Cortex of kidney (tissue), 1 donor: ENCODE measurements at places on chromosomes 6 and 20.

DNA sequence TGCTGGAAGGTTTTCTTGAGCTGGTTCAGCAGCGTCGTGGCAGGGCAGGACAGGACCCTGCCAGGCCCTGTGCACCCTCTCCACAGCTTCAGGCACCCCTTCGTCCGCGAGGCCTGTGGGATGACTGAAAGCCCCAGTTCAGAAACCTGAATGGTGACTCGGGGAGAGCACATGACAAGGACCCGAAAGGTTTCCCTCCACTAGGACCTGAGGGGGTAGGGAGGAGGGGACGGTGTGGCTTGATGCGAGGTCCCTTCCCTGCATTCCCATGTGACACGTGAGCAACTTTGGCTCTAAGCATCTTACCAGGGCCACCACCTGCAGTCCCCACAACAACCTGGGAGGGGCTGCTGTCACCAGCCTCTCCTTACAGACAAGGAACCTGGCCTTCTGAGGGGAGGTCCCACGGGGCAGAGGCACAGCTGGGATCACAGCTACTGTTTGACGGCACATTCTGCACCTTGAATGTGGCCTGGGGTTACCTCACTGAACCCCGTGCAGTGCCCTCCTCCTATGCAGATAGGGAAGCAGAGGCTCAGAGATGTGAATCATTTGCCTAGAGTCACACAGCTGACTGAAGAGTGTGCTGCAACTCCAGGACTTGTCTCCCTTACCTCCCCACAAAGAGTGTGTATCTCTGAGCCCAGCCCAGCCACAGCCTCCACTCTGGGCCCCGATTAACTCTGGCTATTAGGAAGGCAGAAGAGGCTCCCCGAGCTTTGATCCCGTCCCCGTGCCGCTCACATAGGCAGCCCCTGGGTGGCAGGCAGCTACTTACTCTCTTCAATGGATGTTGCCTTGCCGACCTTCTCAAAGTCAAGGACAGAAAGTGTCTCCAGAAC lies 84.6 kb downstream of the PTPN1 start:
- DNase-seq, result no peak

GRCh38 chr6:151440498-151440897 lies 11.4 kb downstream of the RMND1 start:
- no peak for DNase-seq

- no peak for DNase-seq
Observed at GRCh38 chr6:154800338-154800737, 67.1 kb downstream of the SCAF8 start.

DNA sequence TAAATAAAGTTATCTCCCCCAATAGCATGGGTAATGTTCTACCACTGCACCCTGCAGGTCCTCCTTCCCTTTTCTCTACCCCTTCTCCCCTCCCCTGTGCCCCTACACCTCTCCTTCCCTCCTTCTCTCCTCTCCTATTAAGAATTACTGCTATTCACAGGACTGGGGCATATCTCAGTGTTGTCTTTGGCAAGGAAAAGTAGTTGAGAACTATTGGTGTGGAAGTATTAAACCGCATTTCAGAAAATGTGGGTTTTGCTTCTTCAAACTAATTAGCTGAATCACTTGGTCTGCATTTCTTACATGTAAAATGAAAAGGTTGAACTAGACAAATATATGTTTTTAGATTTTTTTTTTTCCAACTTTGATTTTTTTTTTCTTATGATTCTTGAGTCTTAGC lies 296.3 kb downstream of the CDKAL1 start:
- DNase-seq, result no peak

DNA sequence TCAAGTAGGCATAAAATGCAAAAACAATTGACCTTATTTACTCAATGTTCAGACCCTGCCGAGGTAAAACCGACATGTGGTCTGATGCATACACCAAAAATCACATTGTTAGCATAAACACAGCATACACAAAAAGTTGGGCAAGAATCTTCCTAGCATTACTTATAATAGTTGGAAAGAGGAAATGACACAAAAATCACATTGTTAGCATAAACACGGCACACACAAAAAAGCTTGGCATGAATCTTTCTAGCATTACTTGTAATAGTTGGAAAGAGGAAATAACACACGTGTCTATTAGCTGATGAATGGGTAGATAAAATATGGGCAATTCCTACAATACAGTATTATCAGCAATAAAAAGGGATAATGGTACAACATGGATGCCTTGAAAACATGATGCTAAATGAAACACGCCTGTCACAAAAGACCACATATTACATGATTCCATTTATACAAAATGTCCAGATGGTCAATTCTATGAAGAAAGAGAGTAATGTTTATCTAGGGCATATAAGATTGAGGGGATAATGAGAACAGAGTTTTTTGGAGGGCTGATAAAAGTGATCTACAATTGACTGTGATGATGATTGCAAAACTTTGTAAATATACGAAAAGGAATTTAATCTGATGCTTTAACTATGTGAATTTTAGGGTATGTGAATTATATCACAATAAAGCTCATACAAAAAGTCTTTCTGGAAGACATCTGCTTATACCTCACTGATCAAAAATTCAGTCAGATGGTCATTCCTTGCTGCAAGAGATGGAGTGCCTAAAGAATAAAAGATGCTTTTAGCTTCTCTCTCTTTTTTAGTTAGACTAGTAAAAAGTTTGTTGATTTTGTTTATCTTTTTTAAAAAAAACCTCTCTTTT lies 1019.5 kb upstream of the CITED2 start:
- no peak for DNase-seq

DNA sequence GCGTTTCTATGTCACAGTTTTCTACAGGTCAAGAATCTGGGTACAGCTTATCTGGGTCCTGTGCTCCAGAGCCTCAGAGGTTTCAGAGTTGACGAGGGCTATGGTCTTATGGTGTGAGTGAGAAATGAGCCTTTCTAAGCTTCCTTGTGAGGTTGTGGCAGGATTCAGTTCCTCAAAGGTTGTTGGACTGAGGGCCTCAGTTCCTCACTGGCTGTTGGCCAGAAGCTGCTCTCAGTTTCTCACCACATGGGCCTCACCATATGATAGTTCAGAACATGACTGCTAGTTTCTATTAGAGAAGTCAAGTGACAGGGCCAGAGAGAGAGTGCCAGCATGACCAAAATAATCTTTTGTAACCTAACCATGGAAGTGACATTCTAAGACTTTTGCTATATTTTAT lies 96.1 kb downstream of the NUS1 start:
- DNase-seq, result no peak

DNA sequence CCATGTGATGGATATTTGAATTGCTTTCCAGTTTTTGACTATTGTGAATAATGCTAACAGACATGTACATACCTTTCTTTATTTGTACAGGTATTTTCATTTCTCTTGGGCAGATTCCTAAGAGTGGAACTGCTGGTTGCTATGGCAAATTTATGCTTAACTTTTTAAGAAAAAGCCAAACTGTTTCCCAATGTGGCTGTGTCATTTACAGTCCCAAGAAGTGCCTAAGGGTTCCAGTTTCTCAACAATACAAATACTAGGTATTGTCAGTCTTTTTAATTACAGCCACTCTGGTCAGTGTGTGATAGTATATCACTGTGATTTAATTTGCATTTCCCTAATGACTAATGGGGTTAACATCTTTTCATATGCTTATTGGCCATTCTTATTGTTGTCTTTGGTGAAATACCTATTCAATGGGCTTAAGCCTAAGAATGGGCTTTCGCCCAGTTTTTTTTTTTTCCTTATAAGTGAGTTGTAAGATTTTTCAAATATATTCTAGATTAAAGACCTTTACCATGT lies 10.3 kb downstream of the REPS1 start:
- DNase-seq, result no peak

GRCh38 chr20:63223121-63223825 lies 7.3 kb upstream of the YTHDF1 start:
- no peak for DNase-seq

DNA sequence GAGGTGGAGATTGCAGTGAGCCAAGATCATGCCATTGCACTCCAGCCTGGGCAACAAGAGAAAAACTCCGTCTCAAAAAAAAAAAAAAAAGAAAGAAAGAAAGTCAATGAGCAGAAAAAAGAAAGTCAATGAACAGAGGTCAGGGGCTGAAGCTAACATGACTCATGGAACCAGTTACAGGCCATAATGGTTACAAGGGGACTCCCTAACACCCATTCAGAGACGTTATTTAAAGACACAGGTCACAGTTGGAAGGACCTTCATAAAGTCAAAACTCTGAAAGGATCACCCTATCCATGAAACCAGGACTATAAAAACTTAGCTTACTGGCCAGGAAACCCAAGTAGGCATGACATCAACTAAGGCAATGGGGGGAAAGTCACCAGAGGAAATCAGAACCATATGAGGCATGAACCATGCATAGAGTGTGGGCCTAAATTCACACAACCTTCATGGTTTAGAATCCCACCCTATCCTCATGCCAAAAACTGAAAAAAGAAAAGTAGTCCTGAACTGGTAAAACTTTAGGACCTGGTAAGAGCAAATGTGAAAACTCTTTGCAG lies 18.2 kb downstream of the FBXL4 start:
- DNase-seq, result no peak

DNA sequence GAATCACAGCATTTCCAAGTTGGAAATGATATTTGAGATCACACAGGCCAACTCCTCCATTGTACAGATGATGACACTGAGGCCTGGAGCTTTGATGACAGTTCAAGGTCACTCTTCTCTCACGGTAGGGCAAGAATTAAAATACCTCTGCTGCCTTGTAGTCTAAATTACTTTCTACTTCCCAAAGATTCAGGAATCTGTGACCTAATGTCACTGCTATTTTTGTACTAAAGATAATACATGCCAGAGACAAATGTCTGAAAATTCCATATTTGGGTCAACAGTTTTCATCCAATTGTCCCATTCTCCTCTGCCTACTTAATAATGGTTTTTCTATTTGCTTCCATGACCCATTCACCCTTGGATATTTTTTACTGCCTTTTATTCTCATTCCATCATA lies 160.0 kb downstream of the SOD2 start:
- DNase-seq, result no peak

- no peak for DNase-seq
Observed at GRCh38 chr20:17262786-17263185, 35.9 kb downstream of the PCSK2 start.

- DNase-seq, result no peak
Observed at GRCh38 chr20:37868851-37869333, 34.0 kb upstream of the VSTM2L start.
